ENCODE measurements at places on chromosomes 16 and 17. TPM values are rescaled to one million over a fixed set of nuclear protein-coding genes. Genes with fewer than 3 reads are reported as not detected.

DNA sequence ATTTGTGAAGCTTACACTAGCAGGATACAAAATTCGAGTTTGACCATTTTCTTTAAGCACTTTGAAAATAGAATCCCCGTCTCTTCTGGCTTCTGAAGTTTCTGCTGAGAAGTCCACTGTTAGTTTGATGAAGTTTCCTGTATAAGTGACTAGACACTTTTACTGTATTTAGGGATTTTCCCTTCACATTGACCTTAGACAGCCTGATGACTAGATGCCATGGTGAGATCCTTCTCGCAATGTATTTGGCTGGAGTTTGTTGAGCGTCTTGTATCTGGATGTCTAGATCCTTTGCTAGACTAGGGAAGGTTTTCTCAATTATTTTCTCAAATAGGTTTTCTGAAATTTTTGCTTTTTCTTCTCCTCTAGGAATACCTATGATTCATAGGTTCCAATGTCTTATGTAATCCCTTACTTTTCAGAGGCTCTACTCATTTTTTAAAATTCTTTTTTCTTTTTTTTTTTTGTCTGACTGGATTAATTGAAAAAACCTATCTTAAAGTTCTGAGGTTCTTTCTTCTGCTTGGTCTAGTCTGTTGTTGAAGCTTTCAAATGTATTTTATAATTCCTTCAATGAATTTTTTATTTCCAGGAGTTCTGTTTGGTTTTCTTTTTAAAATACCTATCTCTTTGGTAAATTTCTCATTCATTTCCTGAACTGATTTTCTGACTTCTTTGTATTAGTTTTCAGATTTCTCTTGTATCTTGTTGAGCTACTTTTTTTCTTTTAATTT is 63.7 kb upstream of the ABCC11 start:
- DNase-seq: no peak

DNA sequence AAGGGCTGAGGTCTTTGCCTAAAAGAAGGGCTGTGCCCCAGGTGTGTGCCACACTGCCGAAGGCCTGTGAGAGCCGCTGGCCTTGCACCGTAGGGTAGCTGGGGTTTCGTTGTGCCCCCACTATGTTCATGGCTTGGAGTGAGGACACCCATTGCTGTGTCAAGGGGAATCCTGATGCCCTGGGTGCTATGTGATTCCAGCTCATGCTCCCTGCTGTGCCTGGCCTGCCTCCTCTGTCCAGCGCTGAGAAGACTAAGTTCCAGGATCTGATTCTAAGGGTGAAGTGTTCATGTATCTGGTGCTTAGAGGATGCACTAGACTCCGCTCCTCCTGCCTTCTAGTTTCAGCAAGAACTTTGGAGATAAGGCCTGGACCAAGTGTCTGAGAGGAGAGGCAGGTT is 47.4 kb downstream of the SREBF1 start:
- no peak for DNase-seq

DNA sequence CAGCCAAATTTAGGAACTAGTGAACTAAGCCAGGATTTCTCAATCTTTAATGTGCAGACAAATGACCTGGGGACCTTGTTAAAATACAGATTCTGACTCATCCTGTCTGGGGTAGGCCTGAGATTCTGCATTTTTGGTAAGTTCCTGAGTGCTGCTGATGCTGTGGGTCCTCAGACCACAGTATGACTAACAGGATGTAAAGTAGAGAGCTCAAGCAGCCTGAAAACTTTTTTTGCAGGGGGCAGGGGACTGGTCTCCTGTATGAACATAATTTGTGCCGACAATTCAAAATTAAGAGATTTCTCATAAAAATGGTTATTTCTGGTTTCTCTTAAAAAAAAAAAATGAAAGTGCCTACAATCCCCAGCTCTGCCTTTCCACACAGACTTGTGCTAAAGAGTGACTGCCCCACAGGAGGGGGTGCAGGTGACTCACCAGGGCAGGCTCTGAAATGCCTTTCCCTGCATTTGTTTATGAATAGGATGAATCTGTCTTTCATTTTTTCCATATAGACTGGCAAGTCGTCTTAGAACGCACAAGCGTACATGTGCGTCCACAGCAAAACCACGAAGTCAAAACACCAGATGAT is 271.5 kb downstream of the PHKB start:
- DNase-seq: no peak

The MT4 gene
- total RNA-seq: not detected

DNA sequence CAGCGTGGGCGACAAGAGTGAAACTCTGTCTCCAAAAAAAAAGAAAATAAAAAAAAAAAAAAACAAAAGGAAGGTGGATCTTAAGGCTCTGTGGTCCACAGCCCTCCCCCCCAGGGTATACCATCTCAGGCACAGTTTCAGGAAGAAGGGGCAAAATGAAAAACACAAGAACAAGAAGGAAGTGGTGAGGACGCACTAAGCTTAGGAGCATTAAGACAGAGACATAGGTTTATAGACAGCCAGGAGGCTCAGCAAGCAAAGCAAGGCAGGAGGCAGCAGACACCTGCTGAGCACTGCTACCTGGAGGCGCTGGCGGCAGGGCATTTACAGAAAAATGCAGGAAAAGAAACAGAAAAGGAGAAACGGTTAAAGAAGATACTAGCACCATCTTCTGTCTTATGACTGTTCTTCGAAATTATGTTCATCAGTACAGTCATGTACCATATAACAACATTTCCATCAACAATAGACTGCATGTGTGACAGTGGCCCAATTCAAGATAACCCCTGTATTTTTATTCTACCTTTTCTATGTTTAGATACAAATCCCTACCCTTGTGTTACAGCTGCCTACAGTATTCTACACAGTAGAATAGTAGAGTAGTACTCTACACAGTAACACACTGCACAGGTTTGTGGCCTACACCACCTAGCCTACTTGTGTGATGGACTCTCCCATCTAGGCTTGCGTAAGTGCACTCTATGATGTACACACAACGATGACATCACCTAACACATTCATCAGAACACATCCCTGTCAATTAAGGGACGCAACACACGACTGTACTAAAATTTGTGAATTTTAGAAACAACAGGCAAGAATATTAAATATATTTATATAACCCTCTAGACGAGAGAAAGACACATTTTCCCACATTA is 62.5 kb downstream of the XPO6 start:
- no peak for DNase-seq

- no peak for DNase-seq
Observed at GRCh38 chr16:12027558-12028287, 51.2 kb downstream of the SNX29 start.

DNA sequence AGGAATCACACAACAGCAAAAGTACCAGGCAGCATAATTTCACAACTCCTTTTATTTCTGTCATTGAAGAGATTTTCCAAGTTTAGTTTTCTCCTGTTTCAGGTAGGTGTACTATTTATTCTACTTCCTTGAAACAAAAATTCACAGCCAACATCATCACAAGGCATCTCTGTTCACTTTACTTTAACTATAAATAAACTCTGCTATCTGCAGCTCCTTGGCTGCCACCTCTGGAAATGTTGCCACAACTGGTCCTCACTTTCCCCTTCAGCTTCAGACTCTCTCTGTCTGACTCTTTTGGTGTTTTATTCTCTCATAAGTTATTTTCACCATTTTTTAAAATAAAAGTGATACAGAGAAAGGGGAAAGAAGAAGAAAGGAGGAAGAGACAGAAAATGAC is 27.9 kb upstream of the KIF2B start:
- no peak for DNase-seq

- no peak for DNase-seq
Observed at GRCh38 chr17:47895347-47895855, 635 bp upstream of the SP2 start.

DNA sequence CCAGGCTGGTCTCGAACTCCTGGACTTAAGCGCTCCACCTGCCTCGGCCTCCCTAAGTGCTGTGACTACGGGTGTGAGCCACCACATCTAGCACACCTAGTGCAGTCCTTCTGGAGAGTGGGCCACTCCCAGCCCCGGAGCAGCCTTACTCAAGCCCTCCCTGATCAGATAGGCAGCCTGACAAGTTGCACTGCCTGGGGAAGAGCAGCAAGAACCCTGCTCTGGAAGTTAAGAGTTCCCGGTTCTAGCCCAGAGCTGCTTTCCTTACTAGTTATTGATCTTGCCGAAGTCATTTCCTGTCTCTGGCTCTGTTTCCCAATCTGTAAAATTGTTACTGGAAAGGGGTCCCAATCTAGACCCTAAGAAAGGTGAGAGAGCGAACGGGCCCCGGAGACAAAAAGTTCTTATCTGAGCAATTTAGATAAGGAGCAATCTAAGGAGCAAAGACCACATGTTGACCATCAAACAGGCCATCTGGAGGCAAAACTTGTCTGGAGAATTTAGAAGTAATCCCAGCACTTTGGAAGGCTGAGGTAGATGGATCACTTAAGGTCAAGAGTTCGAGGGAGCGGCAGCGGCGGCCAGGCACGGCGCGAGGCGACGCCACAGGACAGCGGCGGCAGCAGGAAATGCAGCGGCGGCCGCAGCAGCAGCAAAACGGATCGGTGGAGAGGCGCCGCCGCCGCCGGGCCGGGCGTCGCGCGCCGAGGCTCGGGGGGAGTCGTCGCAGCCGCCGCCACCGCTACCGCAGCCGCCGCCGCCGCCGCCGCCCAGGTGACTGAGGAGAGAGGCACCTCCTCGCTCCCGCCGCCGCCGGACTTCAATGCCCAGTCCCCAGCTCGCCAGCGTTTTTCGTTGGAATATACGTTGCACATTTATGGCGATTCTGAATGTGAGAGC is 4.3 kb upstream of the NAGLU start:
- DNase-seq: peak; percentile 45

DNA sequence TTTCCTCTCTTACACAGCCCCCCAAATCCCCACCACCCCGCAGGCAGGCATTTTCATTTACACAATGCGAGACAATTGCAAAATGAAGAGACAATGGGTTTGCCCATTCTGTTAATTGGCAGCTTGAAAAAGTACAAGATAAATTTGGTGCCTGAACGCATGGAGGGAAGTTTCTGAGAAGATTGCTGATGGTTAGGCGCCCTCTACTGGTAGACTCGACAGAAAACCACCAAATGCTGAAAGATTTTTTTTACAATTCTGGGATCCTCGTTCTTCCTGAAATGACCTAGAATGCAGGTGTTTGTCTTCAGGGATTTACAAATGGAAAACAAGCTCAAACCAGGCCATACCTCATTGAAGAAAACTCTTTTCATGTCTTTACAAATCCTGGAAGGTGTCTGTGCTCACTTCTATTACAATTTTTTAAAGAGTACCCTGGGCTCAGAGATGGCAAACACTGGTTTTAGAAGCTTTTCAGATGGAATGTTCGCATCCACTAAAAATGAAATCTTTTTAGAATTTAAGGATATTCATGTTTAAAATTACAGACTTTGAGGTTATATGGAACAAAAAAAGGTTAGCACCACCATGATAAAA is 338.5 kb downstream of the PMP22 start:
- peak; percentile 11 for DNase-seq

DNA sequence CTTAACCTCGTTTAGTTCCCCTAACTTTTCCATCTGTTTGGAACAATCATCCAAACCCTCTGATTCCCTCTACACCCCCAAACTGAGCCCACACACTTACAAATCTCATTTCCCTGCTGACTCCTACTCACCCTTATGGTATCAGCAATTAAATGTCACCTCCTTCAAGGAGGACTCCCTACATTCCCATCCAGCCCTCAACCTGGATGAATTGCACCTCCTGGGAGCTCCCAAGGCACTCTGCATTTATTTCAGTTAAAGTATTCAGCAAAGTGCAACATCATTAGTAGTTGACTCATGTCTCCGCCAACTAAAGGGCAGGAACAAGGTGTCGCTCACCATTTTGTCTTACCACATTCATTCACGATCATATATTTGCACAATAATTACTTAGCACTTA is 353.5 kb downstream of the TMEM114 start:
- DNase-seq: no peak

The SDR42E2 gene
- total RNA-seq: 0.09 TPM

DNA sequence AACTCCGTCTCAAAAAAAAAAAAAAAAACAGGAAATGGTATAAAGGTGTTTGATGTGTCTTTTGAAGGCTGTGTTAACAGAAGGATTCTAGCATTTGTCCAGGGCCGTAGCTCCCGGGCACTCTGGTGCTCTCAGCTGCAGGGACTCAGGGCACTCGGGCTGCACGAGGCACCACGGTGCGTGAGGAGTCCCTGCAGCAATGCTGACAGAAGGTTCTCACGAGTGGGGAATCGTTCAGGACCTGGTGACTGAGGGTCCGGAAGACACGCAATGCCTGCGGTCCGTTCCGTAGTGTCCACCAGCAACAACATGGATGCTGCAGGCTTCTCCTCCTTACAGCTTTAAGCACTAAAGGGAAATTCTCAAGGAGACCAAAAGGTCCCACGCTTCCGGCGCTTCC is 12.6 kb upstream of the FAAP100 start:
- no peak for DNase-seq

DNA sequence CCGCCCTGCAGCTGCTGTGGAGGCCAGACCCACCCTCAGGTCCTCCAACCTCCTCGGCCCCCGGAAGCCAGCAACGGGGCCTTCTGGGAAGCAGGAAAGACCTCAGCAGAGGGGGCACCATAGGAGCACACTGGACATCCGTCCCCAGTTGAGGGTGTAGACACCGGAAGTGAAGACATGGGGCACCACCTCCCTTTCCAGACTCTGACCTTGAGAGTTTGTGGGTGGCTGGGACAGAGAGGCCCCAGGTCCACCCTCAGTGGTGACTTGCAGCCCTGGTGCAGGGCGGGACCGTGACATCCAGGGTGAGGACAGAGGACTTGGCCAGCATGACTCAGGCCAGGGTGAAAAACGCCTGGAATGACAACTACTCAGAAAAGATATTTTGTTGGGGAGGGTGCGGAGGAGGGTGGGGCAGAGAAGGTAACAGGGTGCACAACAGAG is 19.9 kb downstream of the CEP295NL start:
- no peak for DNase-seq

- no peak for DNase-seq
Observed at GRCh38 chr17:44827863-44828262, 2.2 kb downstream of the GJC1 start.

- DNase-seq: no peak
Observed at GRCh38 chr17:16583781-16584180, 14.8 kb upstream of the ZNF287 start.

GRCh38 chr17:32970281-32970680 is 21.4 kb upstream of the SPACA3 start:
- DNase-seq: no peak

Measured in activated T-helper 2 cell treated with anti-CD3 and anti-CD28 coated beads, Interferon-gamma antibody, Interleukin-2, Interleukin-4, amounts not matched to agents 10 μg/mL and 5 μg/mL and 100 μg/mL, durations not matched to agents 14 hours and 24 hours and 36 hours (primary cell).